ENCODE measurements at places on chromosomes 5 and 9.

- no peak for DNase-seq
These were observed 219.5 kb downstream of the PCSK5 start for GRCh38 chr9:76109953-76110352.

DNA sequence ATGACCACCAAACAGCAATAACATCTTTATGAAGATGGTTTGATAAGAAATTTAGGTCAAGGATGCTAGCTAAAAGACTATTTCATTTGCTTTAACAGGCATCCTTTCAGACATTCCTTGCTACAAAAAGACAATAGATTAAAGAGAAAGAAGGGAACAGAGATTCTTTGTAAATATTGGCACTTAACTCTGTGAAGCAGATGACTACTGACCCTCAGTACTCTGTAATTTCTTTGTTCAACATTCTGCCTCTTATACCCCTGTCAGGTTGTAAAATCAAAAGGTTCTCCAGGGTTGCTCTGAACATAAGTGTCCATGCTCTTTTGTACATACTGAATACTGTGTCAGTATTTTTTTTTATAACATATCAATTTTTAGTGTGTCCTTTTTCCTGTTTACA lies 610.6 kb upstream of the GRAMD2B start:
- no peak for DNase-seq

- DNase-seq = no peak
These were observed 41.6 kb upstream of the EXOC3 start for GRCh38 chr5:401146-402034.

- DNase-seq = no peak
These were observed 34.4 kb upstream of the GLIPR2 start for GRCh38 chr9:36101916-36102741.

All from activated CD8-positive, alpha-beta memory T cell treated with anti-CD3 and anti-CD28 coated beads for 48 hours (primary cell).